ENCODE measurements at places on chromosomes 6 and 20.

DNA sequence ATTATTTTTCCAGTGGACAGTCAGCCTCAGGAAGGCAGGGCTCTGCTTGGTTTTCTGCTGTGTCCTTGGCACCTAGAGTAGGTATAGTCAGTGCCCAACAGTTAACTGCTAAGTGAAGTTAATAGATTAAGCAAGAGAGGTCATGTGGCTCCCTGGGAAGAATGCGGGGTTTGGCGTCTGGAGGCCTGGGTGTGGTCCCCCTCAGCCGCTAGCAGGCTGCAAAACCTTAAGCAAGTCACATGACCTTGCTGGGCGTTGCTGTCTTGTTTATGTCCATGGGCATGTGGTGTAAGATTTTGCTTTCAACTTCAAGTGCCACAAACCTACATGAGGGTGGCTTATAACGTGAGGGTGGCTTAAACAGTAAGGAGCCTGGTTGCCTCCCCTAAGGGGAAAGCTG, 75.5 kb upstream of the SCP2D1 start:
- no peak for DNase-seq

DNA sequence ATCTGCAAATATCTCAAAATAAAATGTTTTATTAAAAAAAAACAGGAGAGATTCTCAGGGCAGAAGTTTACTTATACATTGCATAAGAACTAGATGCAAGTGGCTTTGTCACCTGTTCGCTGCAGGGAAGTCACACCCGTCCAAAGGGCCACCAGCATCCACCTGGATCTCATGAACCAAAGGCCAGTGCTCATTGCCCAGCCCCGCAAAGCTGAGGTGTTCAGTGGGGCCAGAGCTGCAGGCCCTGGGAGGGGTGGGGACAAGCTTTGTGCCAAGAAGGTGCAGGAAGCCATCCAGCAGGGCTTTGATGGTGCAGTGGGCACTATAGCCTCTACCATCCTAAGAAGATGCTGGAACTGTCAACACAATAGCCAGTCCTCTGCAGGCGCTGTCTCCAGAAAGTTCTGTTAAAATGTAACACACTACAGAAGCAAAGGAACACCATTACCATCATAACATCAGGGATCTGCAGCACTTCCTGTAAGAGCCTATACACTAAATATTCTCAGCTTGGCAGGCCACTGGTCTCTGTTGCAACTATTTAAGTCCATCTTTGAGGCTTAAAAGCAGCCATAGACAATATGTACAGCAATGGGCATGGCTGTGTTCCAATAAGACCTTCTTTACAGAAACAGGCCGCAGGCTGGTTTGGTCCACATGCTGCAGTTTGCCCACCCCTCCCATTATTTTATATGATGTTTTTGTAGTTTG, 15.7 kb upstream of the CD93 start:
- no peak for DNase-seq

- DNase-seq, result no peak
Observed at GRCh38 chr6:170212956-170213636, 77.8 kb downstream of the DLL1 start.

DNA sequence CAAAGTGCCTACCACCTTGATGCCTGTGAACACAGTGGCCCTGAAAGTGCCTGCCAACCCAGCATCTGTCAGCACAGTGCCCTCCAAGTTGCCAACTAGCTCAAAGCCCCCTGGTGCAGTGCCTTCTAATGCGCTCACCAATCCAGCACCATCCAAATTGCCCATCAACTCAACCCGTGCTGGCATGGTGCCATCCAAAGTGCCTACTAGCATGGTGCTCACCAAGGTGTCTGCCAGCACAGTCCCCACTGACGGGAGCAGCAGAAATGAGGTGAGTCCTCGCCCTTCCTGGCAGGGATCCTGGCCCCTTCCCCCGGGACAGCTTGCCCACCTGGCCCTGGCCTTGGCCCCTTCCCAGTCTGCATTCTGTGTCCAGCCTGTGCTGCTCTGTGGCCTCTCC, 17.9 kb downstream of the MAVS start:
- no peak for DNase-seq

GRCh38 chr6:42103216-42103615, 39.2 kb downstream of the C6orf132 start:
- DNase-seq, result no peak

DNA sequence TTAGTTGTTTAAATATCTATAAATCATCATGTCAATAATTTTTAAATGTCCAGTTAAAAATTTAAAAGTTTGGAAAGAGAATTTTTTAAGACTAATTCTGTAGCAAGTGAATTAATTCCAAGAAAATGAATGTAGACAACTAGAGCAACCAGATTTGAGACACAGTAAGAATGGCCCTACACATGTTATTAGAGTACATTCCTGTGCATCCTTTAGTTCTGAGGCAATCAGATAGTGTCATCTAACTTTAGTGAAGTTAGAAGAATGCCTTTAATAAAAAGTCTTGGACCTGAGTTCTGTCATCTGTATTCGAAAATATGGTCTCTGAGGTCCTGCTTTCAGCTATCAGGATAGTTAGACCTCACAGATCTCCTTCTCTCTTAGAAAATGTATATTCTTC, 63.7 kb downstream of the HIVEP2 start:
- no peak for DNase-seq

- DNase-seq, result no peak
Observed at GRCh38 chr6:7933794-7934193, 23.2 kb upstream of the TXNDC5 start.

DNA sequence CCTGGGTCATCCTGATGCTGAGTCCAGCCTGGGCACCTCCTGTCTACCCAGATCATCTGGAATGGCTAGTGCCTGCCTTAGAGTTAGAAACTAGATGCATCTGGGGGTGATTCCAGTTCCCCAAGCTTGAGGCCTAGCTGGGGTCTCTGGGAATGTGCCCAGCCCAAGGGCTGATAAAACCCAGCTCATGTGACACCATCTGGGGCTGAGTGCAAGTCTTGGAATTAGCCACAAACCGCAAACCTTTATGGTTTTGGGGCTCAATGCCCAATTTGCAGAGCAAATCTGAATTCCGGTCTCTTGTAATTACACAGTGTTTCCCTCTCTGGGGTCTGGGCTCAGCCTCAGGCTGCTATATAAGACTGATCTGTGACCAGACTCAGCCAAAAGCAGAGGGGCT, at the start of gene BPIFB4:
BPIFB4 (plus strand) TSS at position 385 of the 400 bp plus-strand sequence. CDS start 1,884 bp downstream, outside the sequence.
- DNase-seq, result no peak

- no peak for DNase-seq
Observed at GRCh38 chr6:135229996-135230395, 48.9 kb downstream of the MYB start.

Data from NCI-H774 (cell line).